ENCODE measurements at places on chromosomes 5 and 9. TPM values are rescaled to one million over a fixed set of nuclear protein-coding genes. Genes with fewer than 3 reads are reported as not detected.

- peak; percentile 88 for DNase-seq
These were observed 364.5 kb downstream of the MAN2A1 start for GRCh38 chr5:110054240-110054639.

GRCh38 chr9:120891884-120892747 is 15.1 kb upstream of the PHF19 start:
- no peak for DNase-seq

DNA sequence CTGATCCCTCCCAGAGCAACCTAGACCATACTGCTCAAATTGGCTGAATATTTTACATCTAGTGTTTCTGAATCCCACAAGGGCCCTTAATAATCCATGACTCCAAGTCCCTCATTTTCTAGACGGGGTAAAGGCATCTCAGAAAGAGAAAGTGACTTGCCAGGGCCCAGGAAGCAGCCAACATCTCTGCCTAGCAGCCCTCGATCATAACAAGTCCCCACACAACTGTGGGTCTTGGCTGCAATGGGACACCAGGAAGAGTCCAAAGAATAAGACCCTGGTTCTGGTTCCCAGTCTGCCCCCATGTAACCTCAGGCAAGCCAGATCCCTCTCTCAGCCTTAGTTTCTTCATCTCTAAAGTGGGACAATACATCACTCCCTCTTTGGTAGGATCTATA is 6.3 kb downstream of the ANXA6 start:
- DNase-seq = no peak

DNA sequence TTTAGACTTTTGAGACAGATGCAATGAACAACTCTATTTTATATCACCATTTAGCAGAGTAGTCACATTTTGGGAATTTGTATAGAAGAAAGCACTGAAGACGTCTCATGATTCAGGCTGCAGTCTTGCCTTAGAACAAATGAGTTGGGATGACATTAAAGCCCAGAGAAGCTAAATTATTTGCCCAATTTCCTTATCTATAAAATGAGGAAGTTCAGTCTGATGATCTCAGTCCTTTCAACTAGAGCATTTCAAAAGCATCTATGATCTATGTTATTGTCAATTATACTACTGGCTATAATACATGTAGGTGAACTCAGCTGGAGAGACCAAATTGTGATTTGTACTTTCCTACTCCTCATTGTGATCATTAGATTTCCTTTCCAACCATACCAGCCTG is 154.1 kb downstream of the OSTF1 start:
- no peak for DNase-seq

DNA sequence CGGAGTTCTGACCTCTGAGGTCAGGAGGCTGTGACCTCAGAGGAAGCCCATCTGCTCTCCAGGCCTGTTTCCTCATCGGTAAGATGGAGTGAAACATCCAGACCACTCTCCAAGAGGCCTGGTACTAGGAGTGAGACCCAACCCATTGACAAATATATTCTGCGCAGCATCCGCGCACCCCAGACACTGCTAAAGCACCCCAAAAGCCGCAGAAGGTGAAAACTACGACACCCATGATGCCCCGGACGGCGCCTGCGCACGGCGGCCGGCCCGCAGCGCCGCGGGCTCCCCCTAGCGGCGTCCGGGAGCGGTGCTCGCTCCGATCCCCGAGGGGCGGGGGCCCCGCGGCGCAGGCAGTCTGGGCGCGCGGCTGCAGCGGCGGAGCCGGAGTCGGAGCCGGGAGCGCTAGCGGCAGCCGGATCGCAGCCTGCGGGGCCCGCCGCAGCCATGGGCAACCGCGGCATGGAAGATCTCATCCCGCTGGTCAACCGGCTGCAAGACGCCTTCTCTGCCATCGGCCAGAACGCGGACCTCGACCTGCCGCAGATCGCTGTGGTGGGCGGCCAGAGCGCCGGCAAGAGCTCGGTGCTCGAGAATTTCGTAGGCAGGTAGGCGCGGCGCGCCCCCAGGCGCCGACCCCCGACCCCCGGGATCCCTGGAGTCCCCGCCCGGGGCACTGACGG is at the start of gene DNM1:
Gene DNM1, plus strand, starts transcription at position 356 of the 683 bp plus-strand sequence. Its CDS starts 92 bp downstream, at position 448.
- peak; percentile 21 for DNase-seq

GRCh38 chr5:2921651-2922050 is 170.2 kb upstream of the IRX2 start:
- no peak for DNase-seq

- DNase-seq = no peak
These were observed at the start of gene DMRT3 for GRCh38 chr9:976258-976942. Gene DMRT3 (plus strand): TSS chr9:976655. CDS start chr9:977002, 347 bp downstream.

DNA sequence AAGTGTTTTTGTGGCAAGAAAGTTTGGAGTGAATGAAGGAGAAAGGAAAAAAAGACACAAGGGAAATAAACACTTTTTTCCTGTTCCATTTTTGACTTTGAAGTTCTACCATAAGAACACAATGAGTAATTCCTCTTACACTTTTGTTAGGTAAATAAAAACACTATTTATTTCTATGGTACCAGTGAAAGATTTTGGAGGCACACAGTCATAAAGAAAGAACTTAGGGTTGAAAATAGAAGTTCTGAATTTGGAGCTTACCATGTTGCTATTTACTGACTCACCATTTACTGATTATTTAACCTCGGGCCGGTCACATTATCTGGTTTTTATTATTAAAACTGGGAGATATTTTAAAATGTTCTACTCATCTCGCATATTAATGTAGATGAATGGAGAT is 367.8 kb downstream of the TLE1 start:
- no peak for DNase-seq

DNA sequence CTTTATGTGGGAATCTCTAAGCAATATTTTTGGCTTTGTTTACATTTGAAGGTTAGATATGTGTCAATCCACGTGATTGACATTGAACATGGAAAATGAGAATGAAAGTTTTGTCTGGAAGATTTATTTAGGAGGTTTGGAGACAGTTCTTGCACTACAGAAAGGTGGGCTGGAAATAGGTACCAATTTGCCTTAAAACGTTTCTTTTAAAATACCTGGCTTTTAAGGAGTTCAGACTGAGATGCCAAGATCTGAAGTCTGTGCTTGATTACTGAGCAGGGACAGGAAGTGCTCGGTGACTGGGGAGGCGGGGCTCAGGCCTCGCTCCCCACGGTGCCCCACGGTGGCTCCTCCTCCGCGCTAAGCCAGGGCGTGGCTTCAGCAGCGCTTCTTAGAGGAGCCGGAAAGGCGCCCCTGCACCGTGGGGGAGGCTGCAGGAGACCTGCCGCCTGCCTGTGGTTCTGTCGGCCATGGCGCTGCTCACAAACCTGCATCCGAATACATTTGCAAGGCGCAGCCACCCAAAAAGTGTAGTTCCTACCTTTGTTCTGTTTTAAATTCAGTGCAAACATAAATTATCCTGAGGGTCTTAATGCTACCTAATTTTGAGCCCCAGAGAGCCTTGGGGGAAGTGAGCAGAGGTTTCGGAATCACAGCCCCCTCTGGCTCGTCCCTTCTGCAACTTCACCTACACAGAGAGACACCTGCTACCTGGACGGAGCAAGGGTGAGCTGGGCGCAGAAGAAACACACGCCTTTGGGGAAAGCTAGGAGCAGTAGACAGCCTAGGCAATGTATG is 49.2 kb downstream of the USP20 start:
- peak; percentile 80 for DNase-seq

- no peak for DNase-seq
These were observed 10.0 kb downstream of the DMXL1 start for GRCh38 chr5:119080936-119081335.

DNA sequence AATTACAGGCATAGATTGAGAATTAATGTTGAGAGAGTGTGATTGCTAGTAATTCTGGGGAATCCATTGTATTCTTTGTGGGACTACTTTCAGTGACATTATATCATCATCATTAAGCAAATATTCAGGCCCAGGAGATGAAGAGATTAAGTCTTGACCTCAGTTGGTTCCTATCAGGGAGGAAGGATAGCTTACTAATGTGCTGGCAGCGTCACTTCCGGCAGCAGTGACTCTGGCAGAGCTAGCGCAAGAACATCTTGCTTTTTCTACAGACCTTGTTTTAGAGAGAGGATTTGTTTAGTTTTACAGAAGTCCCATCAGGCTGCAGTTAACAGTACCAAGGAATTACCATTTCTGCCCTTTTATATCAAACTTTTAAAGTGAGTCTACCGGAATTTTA is 20.3 kb downstream of the OSTF1 start:
- no peak for DNase-seq

GRCh38 chr9:14321517-14322130 is 7.7 kb upstream of the NFIB start:
- peak; percentile 36 for DNase-seq

The MAST4 gene
- 21.1 TPM for total RNA-seq

- no peak for DNase-seq
These were observed 54.3 kb downstream of the RGMB start for GRCh38 chr5:98827588-98828284.

The MAMDC4 gene
- total RNA-seq = 1.5 TPM

- DNase-seq = no peak
These were observed 761 bp downstream of the REEP2 start for GRCh38 chr5:138439477-138440158.

DNA sequence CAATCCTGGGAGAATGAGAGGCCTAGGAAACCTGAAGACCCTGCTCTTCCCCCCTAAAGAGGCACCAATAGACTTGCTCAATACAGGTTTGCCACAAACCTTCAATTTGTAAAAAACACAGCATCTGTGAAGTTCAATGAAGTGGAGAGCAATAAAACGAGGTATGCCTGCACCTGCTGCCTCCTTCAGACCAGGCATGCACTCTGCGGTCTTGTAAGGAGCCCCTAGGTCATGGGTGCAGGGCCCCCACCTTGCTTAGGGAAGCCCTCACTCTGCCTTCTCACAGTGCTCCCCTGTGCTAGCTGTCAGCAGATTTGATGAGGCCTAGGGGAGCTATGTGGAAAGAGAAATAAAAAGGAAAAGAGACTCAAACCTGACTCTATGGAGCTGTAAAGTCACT is 72.1 kb upstream of the GALNT10 start:
- no peak for DNase-seq

The AQP3 gene
- total RNA-seq = 47.7 TPM

The TMEM174 gene
- total RNA-seq = not detected

The PHAX gene
- 56.9 TPM for total RNA-seq
